GOT3 (cell line): ENCODE measurements at places on chromosomes 12 and 14.

DNA sequence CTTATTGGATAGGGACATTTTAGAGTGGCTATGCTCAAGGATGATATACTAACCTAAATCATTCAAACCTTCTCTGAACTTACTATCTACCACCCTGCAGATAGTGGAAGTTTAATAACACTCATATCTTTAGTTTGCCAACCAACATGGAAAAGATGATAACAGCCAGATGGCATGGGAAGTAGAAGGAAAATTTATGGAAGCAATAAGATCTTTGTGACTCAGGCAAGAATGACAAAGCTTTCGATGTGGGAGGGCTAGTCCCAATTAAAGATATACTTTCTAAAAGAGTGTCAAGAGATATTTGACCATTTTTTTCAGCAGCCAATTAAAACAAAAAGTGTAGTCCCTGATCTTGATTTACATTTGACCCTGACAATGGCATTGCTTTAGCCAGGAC, 631.7 kb downstream of the RPS29 start:
- DNase-seq: no peak

DNA sequence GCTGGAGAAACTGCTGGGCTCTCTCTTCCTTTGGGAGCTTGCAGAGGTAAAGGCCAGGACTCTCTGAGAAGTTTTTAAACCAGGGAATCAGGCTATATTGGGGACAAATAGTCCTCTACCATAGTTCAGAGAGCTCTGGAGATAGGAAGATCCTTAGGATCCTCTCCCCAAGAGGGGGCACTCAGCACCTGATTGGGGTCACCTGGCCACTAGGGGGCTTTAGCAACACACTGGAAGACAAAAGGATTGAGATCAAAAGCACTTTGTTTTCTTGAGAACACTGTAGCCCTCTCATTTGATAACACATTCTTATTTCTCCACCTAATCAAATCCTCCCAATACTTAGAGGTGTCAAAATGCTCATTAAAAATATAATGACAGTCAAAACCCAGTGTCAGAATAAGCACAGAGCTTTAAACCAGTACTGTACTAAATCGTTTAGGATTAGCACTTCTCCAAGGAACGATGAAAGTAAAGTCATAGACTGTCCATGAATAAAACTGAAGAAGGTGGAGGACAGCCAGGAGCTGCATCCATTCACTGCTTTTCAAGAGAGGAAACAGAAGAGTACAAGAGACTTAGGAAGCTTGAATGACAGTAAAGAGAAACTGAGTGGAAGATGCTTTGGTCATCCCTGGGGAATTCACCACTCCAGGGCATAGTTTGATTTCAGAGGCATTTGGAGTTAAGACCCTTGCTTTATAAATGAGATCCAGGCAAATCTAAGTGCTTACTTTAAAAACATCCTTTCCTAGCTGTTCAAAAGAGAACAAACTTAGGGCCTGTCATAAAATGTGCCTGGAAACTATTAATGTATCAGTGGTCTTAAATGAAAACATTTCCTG, 26.5 kb downstream of the BMP4 start:
- no peak for DNase-seq

GRCh38 chr12:2531371-2531770, 263.4 kb upstream of the FKBP4 start:
- no peak for DNase-seq

- DNase-seq: no peak
Observed at GRCh38 chr12:94817695-94818075, 167.3 kb upstream of the TMCC3 start.

GRCh38 chr12:102195826-102196225, 1.8 kb downstream of the PMCH start:
- no peak for DNase-seq

- DNase-seq: no peak
Observed at GRCh38 chr12:74337951-74338350, 199.7 kb upstream of the ATXN7L3B start.

GRCh38 chr14:22852599-22852939, 16.2 kb downstream of the MMP14 start:
- no peak for DNase-seq

- no peak for DNase-seq
Observed at GRCh38 chr12:131564845-131565244, 146.0 kb upstream of the SFSWAP start.

- DNase-seq: no peak
Observed at GRCh38 chr12:10194160-10194670, 15.4 kb downstream of the TMEM52B start.

GRCh38 chr12:92229381-92229780, 83.7 kb upstream of the BTG1 start:
- DNase-seq: no peak

DNA sequence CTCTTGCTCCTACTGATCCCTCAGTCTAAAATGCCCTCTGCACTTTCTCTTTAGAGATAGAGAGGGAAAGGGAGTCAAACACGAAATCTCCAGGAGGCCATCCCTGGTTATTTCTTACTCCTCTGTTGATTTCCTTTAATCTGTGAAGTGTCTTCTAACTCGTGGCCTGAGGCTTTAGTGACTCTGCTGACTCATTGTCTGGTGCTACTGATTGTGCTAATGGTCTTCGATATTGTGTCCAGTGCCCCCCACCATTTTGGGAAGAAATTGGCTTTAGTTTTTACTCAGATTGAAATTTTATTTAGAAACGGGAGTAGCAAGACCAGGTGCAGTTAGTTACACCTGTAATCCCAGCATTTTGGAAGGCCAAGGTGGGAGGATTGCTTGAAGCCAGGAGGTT, 839 bp downstream of the CLEC9A start:
- no peak for DNase-seq

DNA sequence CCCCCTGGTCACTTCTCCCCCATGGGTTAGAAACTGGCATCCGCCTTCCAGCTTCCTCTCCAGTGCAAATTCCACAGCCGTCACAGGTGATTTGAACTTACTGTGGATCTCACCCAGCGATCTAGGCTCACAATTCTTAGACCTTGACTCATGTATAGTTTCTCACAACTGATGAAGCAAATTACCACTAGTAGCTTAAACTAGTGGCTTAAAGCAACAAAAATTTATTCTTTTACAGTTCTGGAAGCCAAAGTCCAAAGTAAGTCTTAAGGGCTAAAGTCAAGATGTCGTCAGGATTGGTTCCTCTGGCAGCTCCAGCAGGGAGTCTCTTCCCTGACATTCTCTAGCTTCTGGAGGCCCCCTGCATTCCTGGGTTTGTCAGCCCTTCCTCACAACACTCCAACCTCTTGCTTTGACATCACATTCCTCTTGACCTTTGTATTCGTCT, 117.4 kb downstream of the KTN1 start:
- no peak for DNase-seq

DNA sequence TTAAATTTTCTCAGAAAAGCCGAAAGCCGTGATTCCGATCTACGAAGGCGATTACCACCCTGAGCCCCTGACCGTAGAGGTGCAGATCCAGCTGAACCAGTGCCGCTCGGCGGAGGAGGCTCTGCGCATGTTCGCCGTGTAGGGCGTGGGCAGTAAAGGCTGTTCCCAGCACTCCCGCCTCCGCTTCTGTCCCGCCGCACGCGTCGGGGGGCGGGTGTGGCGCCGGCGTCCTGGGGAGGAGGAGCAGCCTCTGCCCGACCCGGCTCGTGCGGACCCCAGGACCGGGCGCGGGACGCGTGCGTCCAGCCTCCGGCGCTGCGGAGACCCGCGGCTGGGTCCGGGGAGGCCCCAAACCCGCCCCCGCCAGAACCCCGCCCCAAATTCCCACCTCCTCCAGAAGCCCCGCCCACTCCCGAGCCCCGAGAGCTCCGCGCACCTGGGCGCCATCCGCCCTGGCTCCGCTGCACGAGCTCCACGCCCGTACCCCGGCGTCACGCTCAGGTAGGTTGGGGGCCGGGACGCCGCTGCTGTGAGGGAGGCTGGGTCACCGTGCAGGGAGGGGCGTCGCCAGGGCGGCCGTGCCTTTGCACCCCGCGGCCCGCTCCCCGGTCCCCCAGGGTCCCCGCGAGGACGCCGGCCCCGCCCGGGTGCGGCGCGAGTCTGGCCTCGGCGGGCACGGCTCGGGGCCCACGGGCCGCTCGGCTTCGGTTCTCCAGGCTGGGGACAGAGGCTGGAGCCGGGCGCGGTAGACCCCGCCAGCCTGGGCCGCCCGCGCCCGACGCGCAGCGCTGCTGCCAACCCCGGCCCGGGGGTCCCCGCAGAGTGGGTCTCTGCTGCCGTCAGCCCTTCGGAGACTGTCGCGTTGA, at the start of gene B3GNT4:
Gene B3GNT4, plus strand, starts transcription at position 409 of the 866 bp plus-strand sequence. CDS start 910 bp downstream, outside the sequence.
- DNase-seq: no peak

DNA sequence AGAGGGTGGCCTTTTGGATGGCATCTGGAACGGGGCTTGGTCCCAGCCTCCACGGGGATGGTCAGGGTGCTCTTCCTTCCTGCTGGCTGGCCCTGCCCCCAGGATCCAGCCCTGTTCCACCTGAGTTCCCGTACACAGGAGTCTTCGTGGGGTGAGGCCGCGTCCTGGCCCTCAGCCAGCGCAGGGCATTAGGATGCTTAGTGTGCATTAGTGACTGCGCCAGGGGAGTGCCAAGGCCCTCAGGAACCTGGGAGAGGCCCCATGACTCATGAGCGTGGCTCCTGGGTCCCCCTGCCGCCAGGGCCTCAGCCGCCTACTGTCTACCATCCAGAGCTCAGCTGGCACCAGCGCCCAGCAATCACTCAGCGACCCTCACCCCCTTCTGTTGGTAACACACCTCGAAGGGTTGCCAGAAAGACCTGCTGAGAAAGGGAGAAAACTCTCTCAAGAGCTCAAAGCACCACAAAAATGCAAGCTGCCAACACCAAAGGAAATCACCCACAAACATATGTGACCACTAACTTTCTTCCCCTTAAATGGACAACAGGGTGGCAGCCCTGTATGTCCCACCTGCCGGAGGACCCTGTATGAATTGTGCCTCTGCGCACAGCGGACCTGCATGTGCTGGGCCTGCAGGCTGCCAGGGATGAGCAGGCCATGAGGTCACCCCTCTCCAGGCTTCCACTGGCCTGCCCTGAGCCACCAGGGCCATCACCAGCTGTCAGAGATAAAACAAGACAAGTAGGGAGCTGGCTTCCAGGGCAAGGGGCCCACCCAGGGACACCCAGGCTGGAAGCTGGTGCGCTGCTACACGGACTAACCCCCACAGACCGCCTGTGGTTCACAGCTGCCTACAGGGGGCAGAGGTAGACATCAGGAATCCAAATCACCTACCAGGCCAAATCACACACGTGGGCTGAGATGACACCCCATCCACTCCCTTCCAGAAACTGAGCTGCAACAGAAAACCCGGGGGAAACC, 28.7 kb downstream of the CCDC85C start:
- no peak for DNase-seq

GRCh38 chr14:100256339-100256895, 17.5 kb downstream of the YY1 start:
- no peak for DNase-seq

DNA sequence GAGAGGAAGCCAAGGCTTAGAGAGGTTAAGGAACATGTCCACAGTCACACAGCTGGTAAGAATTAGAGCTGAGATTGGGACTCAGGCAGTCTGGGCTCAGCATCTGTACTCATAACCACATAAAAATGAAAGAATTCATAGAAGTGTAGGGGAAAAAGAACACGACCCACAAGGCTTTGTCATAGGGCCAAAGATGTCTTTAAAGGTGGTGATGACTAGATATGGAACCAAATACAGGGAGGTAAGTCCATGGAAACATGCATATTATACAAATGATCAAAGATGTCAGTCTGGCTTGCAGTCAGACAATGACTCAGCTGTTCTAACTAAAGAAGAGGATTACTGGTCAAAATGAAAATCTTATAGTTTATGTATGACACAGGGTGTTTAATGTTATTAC, 7.2 kb upstream of the SSPN start:
- no peak for DNase-seq

- no peak for DNase-seq
Observed at GRCh38 chr12:50558970-50559369, 54.2 kb downstream of the DIP2B start.

DNA sequence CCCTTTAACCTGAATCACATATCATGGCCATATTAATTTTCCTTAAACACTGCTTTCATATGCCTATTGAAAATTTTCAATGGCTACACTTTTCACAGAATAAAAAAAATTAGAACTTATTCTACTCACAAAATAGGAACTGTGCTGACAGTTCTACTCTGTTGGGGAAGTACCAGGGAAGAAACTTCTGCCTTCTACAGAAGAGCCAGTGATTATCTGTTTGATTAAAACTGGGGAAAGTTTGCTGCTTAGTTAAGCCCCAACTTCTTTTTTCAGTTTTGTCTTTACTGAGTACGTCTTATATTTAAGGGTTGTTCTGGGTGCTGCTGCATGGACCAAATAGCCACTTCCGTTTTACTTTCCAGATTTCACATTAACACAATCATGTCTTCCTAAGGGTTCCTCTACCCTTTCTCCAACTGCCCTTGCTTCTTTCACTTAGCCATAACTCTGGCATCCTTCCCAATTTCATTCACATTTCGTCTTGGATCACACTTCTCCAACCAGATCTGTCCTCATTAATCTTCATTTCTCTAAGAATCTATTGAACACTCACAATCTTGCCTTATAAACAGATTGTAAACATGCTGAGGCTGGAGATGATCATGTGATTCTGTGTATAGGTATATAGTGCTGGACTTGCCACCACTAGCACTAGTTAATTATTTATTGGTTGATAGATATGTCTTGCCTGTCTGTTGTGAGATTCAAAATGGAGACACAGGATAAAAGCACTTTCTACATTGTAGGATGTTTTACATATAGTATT, 1.9 kb upstream of the SEL1L start:
- DNase-seq: no peak

- no peak for DNase-seq
Observed at GRCh38 chr12:22059976-22060647, 14.1 kb downstream of the CMAS start.

DNA sequence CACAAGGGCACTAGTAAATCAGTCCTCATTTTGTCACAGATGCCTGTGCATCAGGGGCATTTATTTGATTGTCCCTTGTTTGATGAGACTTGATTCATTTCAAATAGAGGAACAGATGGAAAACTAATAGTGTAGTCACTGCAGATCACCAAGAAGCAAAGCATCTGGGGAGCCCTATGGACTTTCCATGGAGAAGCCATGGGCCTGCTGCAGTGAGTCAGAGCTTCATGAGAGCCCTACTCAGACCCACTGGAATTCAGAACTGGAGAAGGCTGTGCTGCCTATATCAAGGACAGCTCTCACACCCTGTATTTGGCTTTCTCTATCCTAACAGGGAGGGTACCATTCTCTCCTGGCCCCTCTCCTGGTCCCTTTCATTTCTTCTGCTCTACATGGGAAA, 126.2 kb downstream of the GRIP1 start:
- no peak for DNase-seq

GRCh38 chr12:6311822-6312528, 1.5 kb downstream of the PLEKHG6 start:
- DNase-seq: no peak

- DNase-seq: no peak
Observed at GRCh38 chr14:27890259-27890658, 876.3 kb upstream of the FOXG1 start.

GRCh38 chr14:53108292-53109104, 44.6 kb downstream of the DDHD1 start:
- DNase-seq: no peak

DNA sequence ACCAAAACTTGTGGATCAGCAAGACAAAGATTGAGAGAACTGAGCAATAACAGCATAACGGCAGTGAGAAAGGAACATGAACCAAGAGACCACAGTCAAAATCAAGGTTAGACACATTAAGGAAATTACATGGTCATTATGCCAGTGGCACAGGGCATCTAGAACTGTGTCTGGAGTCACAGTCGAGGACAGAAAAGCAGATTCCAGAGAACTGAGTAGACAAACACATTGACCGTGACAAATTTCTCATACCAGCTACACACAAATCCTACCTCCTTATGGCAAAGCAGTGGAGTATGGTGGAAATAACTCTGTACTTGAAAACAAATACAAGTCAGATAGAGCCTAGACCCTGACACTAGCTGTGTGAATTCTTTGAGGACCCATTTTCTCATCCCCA, 367.3 kb downstream of the DUSP6 start:
- DNase-seq: no peak
